Activated naive CD8-positive, alpha-beta T cell treated with anti-CD3 and anti-CD28 coated beads for 36 hours (primary cell): ENCODE measurements at places on chromosomes 2 and 18.
A peak's percentile ranks its signal among the peaks of the same experiment; 100 is the strongest.

DNA sequence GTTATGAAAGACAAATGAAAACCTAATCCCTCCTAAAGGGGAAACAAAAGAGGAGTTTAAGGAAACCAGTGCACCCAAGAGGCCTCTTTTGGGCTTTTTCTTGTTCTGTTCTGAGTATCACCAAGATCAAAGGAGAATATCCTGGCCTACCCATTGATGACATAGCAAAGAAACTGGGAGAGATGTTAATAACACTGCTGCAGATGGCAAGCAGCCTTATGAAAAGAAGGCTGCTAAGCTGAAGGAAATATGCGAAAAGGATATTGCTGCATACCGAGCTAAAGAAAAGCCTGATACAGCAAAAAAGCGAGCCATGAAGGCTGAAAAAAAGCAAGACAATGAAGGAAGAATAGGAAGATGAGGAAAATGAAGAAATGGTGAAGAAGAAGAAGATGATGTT is 23.6 kb upstream of the STAT4 start:
- DNase-seq, result no peak

- no peak for DNase-seq
Observed at GRCh38 chr18:14074187-14074586, 58.0 kb downstream of the ZNF519 start.

DNA sequence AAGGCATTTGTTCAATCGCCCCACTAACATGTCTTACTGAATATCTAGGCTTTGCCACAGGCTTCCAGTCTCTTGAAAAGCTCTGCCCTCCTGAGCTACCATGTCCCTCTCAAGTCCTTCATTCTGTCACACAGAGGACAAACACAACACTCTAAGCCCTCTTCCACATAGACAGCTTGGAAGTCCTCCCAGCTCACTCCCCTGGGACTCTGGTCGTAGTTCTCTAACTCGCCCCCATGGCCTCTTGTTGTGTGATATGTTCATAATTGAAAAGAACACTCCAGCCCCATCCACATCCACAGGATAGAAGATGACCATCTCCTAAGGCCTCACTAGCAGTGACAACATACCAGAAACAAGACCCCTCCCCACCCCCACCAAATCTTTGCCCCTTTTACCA is 37.9 kb downstream of the BUB1 start:
- DNase-seq, result no peak

DNA sequence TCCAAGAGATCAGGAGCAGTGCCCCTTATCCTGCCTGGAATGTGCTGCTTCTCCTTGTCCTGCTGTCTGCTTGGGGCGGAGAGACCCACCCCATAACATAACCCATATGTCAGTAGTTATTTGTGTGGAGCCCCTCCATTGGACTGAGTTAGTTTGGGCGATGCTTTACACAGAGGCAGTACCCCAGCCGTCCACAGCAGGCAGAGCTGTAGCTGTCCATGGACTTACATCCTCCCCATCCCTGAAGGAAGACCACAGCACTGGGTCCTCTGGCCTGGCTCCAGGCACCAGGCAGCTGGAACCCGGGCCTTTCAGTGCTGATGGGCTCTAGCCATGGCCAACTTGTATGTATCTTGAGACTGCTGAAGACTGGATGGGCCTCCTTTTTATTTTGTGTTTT is 20.3 kb downstream of the GKN2 start:
- DNase-seq, result no peak

- peak; percentile 46 for DNase-seq
Observed at GRCh38 chr2:157627594-157628476, 829 bp downstream of the ACVR1C start.
